ENCODE measurements at places on chromosomes 4 and X.
A peak's percentile ranks its signal among the peaks of the same experiment; 100 is the strongest.

GRCh38 chr4:150982557-150983233 is 32.4 kb downstream of the LRBA start:
- peaks cover 3% of the 10 kb centered on the region for H3K36me3 ChIP-seq
- H3K4me1 ChIP-seq, result peaks cover 5% of the 10 kb centered on the region
- no peak overlapping the region for H3K27ac ChIP-seq
- no peaks in the 10 kb centered on the region for H3K27me3 ChIP-seq

DNA sequence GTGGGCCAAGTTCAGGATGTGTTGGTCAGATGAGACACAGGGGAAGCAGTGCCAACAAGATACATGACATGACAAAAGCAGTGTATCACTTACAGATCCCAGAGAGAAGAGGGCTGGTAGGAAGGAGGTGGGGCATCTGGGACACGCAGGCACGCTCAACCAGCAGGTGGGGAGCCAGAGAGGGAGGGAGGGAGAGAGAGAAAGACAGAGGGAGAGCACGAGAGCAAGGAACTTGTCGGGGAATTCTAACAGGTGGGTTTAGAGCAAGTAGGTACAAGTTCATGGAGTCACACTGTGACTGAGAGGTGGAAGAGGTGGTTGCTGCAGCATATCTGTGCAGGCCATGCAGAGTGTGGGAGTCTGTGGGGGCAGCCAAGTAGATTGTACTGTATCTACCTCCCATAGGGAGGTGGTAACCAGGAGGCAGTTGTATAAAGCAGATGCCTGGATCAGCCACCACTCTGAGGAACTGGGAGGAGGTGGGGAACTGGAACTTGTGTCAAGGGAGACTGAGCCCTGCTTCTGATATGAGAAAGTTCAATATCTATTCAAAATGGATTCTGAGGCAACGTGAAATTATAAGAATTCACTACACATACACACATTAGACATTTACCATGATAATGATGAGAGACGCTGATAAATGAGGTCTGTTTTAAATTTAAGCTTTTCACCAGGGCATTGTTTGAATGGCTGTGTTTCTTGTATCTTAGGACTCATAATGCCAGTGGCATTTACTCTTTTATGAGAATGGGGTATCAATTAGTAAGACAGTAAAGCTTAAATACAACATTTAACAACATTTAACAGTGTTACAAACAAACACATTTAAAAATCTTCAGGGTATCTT is 43.7 kb downstream of the BBS12 start:
- no peak overlapping the region for H3K4me3 ChIP-seq
- H3K27me3 ChIP-seq, result no peaks in the 10 kb centered on the region
- no peaks in the 10 kb centered on the region for H3K36me3 ChIP-seq
- peaks cover 8% of the 10 kb centered on the region for H3K4me1 ChIP-seq

DNA sequence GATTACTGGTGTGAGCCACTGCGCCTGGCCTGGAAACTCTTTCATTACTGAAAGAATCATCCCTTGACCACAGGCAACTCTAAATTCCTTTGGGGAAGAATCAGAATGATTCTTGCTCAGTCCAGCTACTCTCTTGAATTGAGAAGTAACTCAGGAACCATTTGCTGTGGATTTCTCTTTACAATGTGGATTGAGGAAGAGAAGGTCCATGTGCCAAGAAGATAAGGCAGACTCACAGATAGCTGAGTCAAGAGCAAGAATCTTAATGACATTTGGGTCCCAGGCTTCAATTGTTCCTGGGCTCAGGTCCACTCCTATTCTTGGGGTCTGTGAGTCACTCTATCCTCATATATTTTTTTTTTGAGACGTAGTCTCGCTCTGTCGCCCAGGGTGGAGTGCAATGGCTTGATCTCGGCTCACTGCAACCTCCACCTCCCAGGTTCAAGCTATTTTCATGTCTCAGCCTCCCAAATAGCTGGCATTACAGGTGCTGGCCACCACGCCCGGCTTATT is 6.2 kb upstream of the MGARP start:
- H3K4me1 ChIP-seq, result no peaks in the 10 kb centered on the region
- H3K27me3 ChIP-seq, result no peaks in the 10 kb centered on the region

DNA sequence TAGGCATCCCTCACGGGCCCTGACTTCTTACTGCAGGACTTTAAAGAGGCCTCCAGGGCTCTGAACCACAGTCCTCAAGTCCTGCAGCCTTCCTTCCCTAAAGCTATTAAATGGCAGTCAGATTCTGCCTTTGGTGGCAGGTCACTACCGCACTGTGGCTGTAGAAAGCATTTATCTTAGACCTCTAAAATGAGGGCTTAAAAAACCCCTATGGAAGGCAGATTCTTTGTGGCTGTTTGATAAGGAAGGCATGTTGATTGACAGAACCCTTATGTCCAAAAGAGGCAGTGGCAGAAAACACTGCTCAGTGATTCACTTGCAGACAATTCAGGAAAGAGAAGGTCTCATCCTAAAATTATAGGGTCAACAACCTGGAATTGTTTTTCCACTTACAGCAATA is 79.2 kb downstream of the FBXL5 start:
- H3K36me3 ChIP-seq, result no peaks in the 10 kb centered on the region
- H3K4me1 ChIP-seq, result no peaks in the 10 kb centered on the region
- H3K27ac ChIP-seq, result no peak overlapping the region

GRCh38 chr4:183659872-183660242 is 764 bp downstream of the TRAPPC11 start:
- peak overlapping the region; percentile 75 for H3K27ac ChIP-seq
- peak; percentile 7 for DNase-seq
- H3K4me3 ChIP-seq, result peak overlapping the region; percentile 95

DNA sequence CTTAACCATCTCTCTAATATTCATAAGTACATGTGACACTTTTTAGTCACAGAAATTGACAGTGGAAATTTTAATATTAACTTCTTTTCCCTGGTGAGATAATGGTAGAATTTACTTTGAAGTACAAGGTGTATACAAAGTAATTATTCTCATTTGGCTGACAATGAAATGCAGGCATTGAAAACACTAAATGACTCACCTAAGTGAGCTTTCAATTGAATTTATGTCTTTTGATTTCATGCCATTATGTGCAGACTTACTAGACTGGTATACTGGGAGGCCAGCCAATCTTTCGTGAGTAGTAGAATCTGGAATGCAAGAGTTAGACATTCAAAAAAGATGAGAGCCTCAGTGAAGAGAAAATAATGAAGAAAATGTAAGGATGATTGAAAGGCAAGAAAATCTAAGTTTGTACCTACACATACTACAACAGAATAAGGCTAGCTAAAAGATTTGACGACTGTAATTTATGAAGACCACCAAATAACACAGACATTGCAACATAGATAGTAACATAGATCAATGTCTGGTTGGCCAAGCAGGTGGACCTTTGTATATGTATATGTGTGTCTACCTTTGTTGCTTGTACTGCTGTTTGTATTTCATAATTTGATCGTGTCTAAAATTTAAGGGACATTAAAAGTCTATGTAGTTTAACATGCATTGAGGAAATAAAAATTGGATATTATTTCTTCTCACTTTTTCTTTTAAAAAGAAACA is 459.7 kb downstream of the IL15 start:
- no peak overlapping the region for H3K27ac ChIP-seq
- H3K4me1 ChIP-seq, result no peaks in the 10 kb centered on the region
- no peak overlapping the region for H3K4me3 ChIP-seq
- DNase-seq, result no peak
- H3K36me3 ChIP-seq, result no peaks in the 10 kb centered on the region

- no peaks in the 10 kb centered on the region for H3K4me1 ChIP-seq
- H3K27me3 ChIP-seq, result no peaks in the 10 kb centered on the region
- DNase-seq, result no peak
- no peak overlapping the region for H3K27ac ChIP-seq
- H3K36me3 ChIP-seq, result no peaks in the 10 kb centered on the region
Observed at GRCh38 chr4:141757287-141757686, 120.9 kb downstream of the IL15 start.

- no peak overlapping the region for H3K27ac ChIP-seq
- DNase-seq, result no peak
- H3K36me3 ChIP-seq, result no peaks in the 10 kb centered on the region
- no peaks in the 10 kb centered on the region for H3K27me3 ChIP-seq
Observed at GRCh38 chrX:123171781-123172180, 12.3 kb upstream of the GRIA3 start.

GRCh38 chr4:89898304-89898716 is 3.7 kb downstream of the MMRN1 start:
- H3K4me3 ChIP-seq, result no peak overlapping the region
- DNase-seq, result no peak
- H3K4me1 ChIP-seq, result no peaks in the 10 kb centered on the region
- no peak overlapping the region for H3K27ac ChIP-seq

DNA sequence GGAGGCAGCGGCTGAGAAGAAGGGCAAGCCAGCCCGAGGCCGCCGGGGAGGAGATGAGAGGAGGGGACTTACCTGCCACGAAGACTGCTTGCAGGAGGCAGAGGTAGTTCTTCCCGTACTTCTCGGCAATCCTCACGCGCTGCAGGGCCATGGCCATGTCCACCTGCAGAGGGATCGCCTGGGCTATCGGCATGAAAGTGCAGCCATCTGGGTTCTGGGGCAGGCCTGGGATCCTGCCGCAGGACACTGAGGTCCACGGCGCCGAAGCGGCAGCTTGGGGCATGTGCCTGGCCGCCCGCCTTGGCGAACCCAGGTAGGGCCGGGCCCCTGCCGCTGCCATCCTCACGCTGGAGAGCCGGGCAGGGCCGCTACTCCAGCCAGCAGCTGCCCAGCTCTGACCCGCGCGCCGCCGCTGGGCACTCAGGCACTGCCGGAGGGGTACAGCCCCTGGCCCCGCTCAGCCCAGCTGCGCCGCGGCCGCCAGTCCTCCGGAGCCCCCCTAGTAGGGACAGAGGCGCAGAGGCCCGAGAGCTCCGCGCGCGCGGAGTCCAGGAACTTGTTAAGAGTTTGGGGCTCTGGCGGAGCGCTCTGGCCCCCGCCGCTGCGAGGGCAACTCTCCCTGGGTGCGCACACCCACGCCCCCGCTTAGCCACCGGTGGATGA is 16.0 kb downstream of the MCF2 start:
- DNase-seq, result no peak
- peaks cover 5% of the 10 kb centered on the region for H3K27me3 ChIP-seq
- H3K4me1 ChIP-seq, result peaks cover 8% of the 10 kb centered on the region
- no peak overlapping the region for H3K27ac ChIP-seq

DNA sequence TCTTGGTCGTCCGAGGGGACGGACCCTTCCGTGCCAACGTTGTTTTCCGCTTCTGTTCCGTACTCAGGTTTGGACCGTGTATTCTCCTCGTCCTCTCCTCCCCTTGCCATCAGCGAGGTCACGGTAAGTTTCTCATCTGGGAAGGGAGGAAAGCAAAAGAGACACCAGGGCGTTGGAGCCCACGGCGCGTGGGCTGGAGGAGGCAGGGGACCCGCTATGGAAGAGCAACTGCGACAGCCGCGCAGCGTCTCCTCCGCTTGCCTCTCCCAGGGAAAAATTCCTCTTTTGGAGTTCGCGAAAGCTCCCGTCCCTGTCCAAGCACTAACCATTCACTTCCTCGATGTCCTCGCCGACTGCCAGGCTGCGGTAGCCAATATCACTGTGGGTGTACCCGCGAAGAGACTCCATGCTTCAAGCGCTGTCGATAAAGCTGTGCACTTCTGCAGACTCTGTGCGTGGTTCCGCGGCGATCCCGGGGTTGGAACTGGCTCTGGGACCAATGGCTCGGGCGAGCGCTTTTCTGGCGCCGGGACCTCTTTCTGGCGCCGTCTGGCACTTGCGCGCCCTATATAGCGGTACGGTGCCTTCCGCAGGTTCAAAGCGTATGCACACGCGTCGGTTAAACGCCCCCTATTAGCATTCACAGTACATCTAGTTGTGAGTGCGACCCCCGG is at the start of gene ESX1:
ESX1 (minus strand) TSS at position 492 of the 674 bp plus-strand sequence; CDS start at position 408, 84 bp downstream.
- H3K36me3 ChIP-seq, result no peaks in the 10 kb centered on the region
- H3K27ac ChIP-seq, result no peak within 1 kb of the TSS
- peaks cover 11% of the 10 kb centered on the region for H3K27me3 ChIP-seq
- no peaks in the 10 kb centered on the region for H3K4me1 ChIP-seq
- DNase-seq, result no peak

GRCh38 chr4:34566091-34566490 is 1678.2 kb downstream of the ARAP2 start:
- H3K27me3 ChIP-seq, result no peaks in the 10 kb centered on the region
- no peaks in the 10 kb centered on the region for H3K36me3 ChIP-seq
- H3K4me1 ChIP-seq, result no peaks in the 10 kb centered on the region
- no peak overlapping the region for H3K27ac ChIP-seq
- no peak overlapping the region for H3K4me3 ChIP-seq
- DNase-seq, result no peak

- peaks cover 18% of the 10 kb centered on the region for H3K27me3 ChIP-seq
- no peaks in the 10 kb centered on the region for H3K4me1 ChIP-seq
- no peaks in the 10 kb centered on the region for H3K36me3 ChIP-seq
- no peak overlapping the region for H3K4me3 ChIP-seq
Observed at GRCh38 chr4:139823746-139824145, 158.1 kb downstream of the MGST2 start.

DNA sequence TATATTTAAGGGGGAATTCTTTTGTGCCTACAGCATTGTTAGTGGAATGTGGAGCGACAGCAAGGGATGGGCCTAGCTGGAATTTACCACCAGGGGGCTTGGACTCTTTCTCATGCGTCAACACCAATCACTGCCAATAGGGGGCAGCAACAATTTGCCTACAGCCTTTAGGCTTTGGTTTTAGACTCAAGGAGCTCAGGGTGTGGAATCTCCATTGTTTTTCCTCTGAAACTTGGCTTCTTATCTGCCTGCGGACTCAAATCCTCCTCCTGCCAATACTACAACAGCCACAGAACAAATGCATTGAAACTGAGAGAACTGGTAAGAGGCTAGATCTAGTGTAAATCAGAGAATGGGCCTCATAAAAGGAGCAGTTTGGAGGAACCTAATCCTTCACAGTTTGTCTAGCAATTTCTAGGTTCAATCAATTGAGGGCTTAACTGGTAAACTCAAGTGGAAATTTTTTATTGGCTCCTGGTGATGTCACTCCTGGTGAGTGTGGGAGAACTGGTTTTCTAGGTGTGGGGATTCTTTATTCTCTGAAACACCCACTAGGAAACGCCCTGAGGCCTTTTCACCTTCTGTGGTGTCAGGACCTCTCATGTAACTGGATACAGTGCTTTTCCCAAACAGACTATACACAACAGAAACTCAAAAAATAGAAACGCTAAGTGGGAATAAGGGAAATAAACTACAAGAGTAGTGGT is 27.9 kb upstream of the TMSB4X start:
- H3K27ac ChIP-seq, result peak overlapping the region; percentile 79
- peak; percentile 89 for DNase-seq
- no peak overlapping the region for H3K4me3 ChIP-seq
- no peaks in the 10 kb centered on the region for H3K36me3 ChIP-seq
- H3K27me3 ChIP-seq, result no peaks in the 10 kb centered on the region
